ENCODE measurements at places on chromosomes 1 and 21. TPM values are rescaled to one million over a fixed set of nuclear protein-coding genes. Genes with fewer than 3 reads are reported as not detected.

The FTCD gene
- total RNA-seq: not detected

The BNIPL gene
- total RNA-seq: 0.32 TPM

The THBS3 gene
- 72.1 TPM for total RNA-seq

The RXRG gene
- not detected for total RNA-seq

The FMO4 gene
- 15.2 TPM for total RNA-seq

The LHX4 gene
- not detected for total RNA-seq

The SPRR3 gene
- not detected for total RNA-seq

The CD48 gene
- not detected for total RNA-seq

The SLC6A9 gene
- total RNA-seq: 9.0 TPM

The HFM1 gene
- 2.2 TPM for total RNA-seq

The GPR52 gene
- 3.3 TPM for total RNA-seq

The UBE2U gene
- total RNA-seq: not detected

The PADI4 gene
- total RNA-seq: not detected

The OR2G6 gene
- total RNA-seq: not detected

The SLC2A5 gene
- 0.22 TPM for total RNA-seq

The SAMSN1 gene
- total RNA-seq: not detected

The C8B gene
- not detected for total RNA-seq

The PAPPA2 gene
- total RNA-seq: 2.1 TPM

The KIAA0040 gene
- 1.3 TPM for total RNA-seq

The MYCL gene
- total RNA-seq: 0.22 TPM

The C4BPA gene
- total RNA-seq: not detected

The S100A8 gene
- not detected for total RNA-seq

The TRIM46 gene
- 3.5 TPM for total RNA-seq

The CCDC24 gene
- total RNA-seq: 3.0 TPM

The REG4 gene
- total RNA-seq: not detected

The SRM gene
- total RNA-seq: 27.2 TPM

Measured in articular chondrocyte of knee joint (primary cell).